Endothelial cell of umbilical vein (primary cell): ENCODE measurements at places on chromosomes 12 and 14.

- peak; percentile 74 for DNase-seq
These were observed 96.1 kb downstream of the SCN8A start for GRCh38 chr12:51687177-51687576.

DNA sequence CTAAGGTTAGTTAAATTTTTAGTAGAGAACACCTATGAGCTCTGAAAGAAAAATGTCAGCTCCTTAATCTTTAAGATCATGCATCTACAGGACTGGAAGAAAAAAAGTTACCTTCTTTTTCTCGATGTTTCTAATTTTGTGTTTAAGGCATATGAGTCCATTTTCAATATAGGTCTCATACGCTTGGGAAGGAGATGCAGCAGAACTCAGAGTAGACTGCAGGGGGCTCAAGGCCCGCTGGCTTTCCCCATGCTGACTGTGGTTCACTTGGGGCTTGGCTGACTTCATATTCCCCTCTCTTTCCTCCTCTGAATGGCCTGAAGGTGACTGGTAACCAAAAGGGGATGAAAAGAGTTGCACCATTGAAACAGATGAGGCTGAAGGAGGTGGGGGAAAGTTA is 1.5 kb downstream of the CAPRIN2 start:
- peak; percentile 52 for DNase-seq

DNA sequence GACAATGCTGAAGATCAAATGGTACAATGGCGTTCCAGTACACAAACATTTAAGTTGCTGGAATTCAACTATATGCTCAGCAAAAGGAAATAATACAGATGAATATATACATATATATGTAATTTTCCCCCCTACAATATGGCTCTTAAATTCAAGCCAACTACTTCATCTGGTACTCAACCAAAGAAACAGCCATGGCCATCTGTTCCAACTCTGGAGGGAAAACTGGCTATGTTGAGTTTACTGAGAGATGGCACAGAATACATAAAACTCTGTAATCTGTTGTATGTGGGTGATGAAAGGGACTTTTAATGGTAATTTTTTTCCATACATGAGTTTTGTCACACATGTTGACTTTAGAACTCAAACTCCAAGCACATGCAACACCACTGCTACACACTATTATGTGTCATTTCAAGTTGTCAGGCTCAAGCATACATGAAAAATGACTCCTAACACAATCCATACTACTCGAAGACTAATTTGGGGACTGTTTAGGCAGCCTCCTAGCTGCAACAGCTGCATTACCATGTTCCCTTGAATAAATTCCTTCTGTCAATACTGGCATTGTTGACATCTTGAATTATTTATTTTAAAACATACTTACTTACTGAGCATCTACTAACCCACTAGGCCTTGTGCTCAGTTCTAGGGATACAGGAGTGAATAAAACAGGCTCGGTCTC is 38.2 kb upstream of the MAP3K9 start:
- no peak for DNase-seq

GRCh38 chr12:18165889-18166288 is 75.9 kb upstream of the RERGL start:
- DNase-seq: no peak

- peak; percentile 39 for DNase-seq
These were observed 21.8 kb downstream of the CHST11 start for GRCh38 chr12:104478396-104479122.

DNA sequence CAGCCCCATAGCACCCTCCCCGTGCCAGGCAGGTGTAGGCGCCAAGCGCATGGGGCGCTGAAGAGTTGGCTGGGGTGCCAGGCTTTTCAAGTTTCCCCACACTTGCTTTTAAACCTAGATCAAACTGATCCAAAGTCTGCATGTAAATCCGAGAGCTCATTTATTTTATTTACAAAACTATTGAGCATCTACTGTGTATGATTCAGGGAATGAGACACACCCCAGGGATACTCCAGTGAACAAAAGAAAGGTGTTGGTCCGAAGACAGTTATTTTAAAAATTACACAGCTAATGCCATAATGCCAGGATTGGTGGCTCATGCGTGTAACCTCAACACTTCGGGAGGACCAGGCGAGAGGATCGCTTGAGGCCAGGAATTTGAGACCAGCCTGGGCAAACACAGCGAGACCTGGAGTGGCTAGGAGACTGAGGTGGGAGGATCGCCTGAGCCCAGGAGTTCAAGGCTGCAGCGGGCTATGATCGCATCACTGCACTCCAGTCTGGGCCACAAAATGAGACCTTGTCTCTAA is 780 bp upstream of the SLC41A2 start:
- DNase-seq: no peak

DNA sequence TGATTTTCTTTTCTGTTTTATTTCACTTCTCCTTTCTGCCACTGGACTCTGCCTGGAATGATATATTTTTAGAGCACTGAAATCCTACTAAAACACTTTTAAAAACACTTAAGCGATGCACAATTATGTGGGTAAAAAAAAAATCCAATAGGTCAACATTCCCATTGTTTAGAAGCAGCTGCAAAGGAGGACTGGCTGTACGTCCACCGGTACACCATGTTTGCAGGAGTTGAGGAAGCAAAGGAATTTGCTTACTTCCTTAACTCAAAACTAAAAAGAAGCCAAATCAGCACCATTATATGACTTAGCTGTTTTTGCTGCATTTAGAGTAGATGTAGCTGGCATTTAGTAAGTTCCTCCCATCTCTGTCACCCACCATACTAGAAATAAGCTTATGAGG is 186.8 kb upstream of the TMTC1 start:
- peak; percentile 90 for DNase-seq

DNA sequence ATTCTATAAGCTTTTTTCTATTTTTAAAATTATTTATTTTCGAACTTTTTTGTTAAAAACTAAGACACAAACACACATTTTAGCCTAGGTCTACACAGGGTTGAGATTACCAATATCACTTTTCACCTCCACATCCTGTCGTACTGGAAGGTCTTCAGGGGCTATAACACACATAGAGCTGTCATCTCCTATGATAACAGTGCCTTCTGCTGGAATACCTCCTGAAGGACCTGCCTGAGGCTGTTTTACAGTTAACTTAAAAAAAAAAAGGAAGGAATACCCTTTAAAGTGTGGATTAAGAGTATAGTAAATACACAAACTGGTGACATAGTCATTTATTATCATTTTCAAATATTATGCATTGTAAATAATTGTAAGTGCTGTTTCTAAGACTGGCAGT is 43.0 kb downstream of the RASSF8 start:
- no peak for DNase-seq

DNA sequence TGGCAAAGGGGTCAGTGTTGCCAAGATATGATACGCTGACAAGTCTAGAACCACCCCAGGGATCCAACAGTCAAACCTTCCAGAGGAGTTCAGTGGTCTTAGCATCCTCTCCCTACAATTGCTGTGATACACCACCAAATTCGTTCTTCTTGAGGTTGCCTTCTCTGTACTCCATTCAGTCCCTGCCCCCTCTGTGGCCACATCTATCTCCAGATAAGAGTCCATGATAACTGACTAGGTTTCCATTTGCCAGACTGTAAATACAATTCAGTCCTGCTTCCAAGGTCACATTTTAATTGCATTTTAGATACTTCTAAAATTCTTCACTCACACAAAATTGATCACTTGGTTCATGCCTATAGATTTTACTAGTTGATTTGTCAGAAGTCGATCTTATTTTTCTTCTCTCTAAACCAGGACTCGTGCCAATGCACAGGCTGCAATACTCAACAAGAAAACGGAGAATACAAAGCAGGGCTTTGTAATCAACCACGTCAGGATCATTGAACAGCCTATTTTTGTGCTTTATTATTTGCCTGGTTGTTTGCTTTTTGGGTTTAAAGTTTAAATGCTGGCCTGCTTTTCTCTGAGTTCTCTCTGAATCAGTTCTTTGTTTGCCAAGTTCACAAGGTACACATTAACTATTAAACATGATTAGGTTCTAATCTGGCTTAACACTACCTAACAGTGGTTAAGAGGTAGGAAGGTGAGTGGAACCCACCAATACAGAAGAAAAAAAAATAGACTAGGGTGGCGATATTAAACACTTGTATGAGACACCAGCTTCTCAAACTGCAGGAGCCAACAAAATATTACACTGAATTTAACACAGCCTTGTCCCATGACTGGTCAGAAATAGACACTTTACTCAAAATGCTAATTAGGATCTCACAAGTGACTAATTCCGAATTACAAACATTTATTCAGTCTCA is 5.3 kb upstream of the TSPAN8 start:
- DNase-seq: no peak

- DNase-seq: no peak
These were observed 97.7 kb downstream of the TPH2 start for GRCh38 chr12:72036393-72036792.

DNA sequence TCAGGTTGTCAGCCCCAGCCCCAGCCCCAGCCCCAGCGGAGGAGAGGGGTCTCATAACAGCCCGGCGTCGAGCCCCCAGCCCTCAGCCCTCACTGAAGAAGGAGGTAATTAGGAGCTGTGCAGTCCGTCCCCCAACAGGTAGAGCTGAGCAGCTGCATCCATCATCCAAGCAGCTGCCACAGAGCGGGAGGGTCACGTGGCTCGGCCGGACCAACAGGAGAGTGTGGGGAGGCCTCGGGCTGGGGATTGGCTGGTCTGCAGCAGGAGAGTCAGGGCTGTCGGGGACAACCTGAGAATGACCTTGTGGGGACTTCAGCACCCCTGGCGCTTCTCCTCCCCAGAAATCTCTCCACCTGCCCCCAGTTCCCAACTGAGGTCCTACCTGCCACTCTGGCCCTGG is 29.6 kb downstream of the SMUG1 start:
- DNase-seq: no peak

GRCh38 chr12:107523775-107524535 is 161.6 kb upstream of the PWP1 start:
- DNase-seq: no peak

DNA sequence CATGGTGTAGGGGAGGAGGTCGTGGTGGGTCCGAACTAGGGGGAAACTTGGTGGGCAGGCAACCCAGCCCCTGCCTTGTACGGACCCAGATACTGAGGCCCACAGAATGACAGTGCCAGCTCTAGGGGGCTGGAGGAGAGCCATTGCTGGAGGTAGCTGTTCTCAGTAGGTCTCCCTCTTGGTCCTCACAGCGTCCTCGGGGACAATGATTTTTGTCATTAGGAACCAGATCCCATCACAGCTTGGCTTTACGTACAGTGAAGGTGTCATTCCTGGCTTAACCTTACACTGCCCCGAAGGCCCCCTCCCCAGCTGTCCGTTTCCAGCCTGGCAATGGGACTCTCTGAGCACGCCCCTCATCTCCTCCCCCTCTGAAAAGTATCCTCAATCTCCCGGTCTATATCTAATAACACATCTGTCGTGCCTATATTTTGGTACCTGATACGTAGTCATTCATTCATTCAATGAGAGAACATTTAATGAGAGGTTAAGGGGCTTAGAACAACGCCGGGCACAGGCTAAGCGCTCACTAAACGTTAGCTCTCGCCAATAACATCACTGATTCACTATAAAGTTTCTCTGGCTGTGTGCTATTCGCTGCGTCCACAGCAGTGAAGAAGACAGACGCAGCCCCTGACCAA is 597 bp upstream of the DYNC1H1 start:
- DNase-seq: no peak

GRCh38 chr12:16492240-16492639 is 113.7 kb downstream of the LMO3 start:
- DNase-seq: no peak

- DNase-seq: no peak
These were observed 201.2 kb downstream of the TTC8 start for GRCh38 chr14:89025561-89026236.

DNA sequence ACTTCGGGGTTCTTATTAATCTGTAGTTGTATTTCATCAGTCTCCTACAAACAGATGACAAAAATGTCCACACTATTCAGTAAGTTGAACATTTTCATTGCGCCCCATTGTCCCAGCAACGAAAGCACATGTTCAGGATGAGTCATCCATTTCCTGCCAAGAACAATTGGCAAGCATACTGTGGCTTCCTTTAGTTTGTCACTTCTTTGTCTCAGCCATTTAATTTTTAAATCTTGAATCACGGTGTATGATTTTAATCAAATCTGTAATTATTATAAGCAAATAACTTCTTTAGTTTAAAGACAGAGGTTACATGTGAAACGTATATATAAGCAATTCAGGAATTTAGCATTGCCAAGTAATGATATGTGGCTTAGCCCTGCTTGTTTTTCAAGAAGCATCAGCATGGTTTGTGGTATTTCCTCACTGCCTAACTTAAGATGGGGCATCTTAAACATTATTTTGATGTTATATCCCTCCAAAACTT is 211.3 kb upstream of the KRR1 start:
- DNase-seq: peak; percentile 95

DNA sequence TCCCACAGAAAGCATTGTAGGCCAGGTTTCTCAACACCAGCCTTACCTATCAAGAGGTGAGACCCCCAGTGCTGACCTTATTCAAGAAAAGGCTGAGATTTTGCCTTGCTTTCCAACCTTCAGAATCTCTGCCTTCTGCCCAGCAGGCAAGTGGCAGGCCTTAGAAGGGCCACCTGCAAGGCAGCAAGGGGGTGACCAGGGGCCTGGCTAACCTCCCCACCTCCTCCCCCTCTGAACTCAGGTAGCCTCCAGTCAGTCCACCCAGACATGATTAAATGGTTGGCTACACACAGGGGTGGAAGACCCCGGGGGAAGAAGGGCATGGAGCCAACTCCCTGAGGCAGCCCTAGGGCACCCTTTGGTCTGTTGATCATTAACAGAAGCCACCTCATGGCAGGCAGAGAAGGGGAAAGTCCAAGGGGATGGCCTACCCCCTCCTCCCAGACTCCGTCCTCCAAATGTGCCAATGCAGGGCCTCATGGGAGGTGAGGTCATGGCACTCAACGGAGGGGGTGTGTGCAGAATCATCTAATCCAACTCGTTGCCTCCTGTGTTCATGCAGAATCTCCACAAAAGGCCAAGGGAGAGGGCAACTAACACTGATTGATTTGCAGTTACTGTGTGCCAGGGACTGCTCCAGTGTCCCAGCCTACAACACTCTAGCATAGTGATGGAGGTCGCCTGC is 8.5 kb downstream of the ZFP36L1 start:
- DNase-seq: peak; percentile 14

DNA sequence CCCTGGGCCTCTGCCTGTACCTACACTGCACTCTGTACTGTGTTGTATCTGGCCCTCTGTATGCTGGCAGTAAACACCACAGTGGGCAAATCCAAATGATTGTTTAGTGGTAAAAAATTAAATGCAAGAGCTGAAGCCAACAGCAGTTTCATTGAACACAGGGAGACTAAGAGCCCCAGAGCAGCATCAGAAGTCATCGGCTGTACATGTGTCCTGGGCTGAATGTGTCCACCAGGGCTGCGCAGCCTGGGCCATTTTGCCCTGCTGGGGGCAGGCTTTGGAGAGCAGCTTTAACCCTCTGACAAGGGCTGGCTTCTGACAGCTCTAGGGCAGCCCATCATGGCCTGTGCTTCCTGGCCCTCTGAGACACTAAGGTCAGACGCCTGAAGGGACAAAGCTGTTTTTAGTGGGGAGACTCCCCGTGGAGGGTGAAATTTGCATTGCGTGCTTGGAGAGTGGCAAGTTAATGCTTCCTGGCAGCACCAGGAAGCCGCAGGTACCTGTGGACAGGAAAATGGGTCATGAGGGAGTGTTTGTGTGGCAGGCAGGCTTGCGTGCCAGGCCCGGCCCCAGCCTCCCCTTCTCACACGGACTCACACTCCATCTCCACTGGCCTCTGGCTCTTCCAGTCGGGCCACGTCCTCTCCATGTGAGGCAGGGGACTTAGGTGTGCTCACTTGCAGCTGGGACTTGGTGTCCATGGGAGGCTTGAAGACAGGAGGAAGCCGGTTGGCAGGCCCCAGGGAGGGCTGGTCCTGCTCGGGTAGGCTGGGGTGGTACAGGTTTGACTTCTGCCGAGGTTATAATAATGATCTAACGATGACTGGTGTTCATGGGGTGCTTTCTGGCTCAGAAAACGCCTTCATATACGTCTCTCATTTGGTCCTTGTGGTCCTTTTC is 150.1 kb downstream of the TSPAN9 start:
- DNase-seq: no peak

- DNase-seq: peak; percentile 4
These were observed 612.0 kb downstream of the FLRT2 start for GRCh38 chr14:86141966-86142365.
